ENCODE measurements at places on chromosomes 3 and 15.

DNA sequence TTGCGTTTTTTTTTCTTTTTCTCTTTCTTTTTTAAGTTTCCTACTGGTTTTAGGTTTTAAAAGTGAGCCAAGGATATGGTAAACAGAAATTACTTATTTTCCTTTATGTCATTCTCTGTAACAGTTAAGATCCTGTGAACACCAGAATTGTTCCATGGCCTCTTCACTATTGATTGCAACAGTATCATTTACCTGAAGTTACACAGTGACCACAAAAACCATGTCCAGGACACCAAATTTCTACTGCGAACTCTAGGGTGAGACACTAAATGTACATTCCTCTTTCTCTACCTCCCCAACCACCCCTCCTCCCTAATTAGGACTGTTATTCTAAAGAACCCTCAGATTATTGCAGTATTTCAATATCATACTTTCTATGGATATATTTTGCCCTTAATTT, 280.9 kb downstream of the FOXP1 start:
- no peak for DNase-seq

- no peak for DNase-seq
These were observed 90.7 kb downstream of the TMEM266 start for GRCh38 chr15:76150513-76150912.

GRCh38 chr3:31081018-31081662, 186.7 kb upstream of the GADL1 start:
- no peak for DNase-seq

DNA sequence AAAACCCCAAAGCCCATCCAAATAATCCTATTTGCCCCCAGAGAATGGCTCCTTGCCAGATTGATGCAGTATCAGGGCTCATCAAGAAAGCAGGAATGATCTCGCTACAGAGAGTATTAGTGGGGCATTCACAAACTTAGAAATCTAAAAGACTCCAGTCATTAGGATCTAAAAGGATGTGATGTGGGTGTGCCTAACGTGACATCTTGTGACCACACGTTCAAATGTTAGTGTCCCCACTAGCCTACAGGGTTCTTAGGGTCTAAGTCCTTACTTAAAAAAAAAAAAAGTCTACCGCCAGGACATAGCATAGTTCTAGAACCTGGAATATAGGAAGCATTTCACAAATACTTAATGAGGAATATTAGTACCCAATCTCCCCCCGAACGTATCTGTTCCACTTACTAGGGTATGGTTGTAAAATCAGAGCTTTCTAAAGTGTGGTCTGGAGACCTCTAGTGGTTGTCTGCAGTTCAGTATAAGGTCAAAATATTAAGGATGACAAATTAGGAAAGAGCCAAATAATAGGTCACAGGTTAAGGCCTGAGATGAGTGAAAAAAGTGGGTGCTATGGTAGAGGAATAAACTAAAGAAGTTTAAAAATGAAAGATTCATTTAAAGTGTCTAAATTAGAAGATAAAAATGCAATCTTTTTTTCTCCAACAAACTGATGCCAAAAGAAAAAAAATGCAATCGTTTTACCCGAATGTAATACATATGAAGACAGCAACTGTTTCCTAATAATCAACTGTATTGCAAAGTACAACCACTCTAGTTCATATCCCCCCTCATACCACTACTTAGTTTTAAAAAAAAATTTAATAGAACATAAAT, 4.2 kb upstream of the CHRM5 start:
- DNase-seq = no peak

DNA sequence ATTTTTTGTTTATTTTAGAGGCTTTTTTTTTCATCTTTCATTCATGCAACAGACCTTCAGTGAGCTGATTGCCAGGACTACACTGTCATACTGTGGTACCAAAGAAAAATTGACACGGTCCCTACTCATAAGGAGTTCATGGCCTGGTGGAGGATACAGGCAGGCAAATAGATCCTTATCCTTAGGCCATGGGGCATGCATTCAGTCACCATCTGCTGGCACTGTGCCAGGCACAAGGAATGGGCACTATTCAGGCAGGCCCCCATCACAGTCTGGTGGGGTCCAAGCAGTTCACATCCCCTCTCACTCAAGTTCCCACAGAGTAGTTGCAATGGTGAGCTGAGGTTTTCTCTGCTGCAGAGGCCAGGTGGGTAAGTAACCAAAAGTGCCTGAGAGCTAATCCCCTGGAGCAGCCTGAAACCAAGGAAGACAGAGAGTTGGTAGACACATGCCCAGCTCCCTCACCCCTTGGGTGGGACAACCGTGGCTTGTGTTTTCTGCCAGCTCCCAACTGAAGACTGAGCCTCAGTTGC, 17.3 kb downstream of the CISH start:
- DNase-seq = peak; percentile 76

GRCh38 chr15:92377083-92377789, 16.4 kb upstream of the ST8SIA2 start:
- DNase-seq = no peak

DNA sequence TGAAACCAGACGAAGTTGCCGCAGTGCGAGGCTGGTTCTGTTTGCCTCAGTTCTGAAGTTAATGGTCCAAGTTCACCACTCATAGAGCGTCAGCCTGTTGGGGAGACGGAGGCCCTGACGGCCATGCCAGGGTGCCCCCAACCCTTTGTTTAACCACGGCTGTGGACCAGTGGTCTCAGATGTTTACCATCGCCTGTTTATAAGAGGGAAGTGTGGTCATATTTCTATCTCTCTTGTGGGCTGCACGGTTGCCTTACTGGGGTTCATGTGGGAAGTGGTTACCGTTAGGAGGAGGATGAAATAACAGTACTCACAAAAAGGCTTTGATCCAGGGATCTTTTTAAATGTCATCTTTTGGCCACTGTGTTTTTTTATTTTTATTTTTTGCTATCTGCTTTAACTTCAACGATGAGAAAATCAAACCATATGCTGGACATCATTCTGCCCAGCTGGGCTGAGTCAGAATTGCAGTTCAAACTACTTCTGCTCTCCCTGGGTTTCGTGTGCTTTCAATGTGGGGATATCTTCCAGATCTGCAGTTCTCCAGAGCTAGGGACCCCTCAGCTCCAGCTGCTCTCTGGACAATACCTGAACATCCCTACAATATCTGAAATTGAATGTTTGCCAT, 17.8 kb downstream of the SMAD3 start:
- no peak for DNase-seq

DNA sequence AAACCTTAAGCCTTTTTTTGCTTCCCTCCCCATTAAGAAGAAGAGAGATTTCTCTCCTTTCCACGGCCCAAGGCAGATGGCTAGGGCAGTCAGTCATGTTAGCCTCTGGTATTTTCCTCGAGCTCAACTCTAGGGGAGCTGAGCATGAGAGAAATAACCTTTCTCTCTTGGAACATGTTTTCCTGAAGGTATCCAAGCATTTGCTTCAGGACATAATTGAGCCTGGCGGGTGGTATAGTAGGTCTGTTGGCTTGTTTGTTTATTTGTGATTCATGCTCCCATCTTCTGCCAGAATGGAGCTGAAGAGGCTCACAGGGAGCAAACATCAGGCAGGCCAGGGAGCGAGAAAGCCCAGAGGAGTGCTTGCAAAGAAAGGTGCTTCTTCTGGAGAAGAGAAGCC, 102.5 kb downstream of the MESD start:
- no peak for DNase-seq

GRCh38 chr3:48748754-48749153, 31.7 kb upstream of the IP6K2 start:
- DNase-seq = no peak

DNA sequence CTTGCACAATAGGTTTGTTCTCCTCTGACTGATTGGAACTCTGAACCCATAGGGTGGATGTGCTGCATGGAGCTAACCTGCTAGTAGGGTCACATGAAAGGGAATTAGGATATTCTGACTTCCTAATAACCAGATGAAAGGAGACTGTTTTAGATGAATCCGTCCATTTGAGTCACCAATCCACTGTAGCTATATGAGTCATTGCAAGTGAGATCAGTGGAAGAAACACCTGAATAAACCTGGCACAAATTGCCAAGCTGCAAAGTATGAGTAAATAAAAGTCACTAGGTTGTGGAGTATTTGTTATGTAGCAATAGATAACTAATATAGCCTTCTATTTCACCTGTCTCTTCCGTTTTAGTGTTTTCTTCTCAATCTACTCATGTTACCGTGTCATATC, 584.4 kb downstream of the PDCD6IP start:
- no peak for DNase-seq

DNA sequence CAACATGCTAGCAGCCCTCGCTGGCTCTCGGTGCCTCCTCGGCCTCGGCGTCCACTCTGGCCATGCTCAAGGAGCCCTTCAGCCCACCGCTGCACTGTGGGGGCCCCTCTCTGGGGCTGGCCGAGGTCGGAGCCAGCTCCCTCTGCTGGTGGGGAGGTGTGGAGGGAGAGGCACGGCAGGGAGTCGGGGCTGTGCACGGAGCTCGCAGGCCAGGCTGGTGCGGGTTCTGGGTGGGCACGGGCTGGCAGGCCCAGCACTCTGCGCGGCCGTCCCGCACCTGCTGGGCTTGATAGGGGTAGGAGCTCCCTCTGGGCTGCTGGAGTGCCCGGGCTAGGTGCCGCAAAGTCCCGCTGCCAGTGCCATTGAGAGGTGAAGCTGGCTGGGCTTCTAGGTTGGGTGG, 251.0 kb downstream of the SQOR start:
- no peak for DNase-seq

DNA sequence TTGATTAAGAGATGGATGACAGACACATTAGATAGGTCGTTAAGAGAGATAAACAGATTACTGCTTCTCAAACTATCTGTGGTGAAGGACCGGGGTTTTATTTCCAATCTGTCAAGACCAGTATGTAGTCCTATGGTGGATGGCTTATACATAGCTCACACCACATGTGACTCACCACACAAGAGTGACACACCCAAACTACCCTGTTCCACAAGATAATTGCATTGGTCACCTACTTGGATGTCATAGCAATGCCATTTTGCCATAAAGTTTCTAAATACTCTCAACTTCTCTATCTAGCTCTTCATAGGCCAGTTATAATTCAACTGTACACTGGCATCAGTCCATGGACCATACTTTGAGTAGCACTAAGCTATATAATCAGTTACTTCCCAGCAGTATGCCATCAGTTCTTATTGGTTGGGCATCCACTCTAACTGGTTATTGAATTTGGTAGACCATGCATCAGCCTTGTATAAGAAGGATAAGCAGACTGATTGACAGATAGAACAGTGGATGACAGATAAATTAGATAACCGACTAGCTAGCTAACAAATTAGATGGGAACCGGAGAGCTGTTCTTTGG, 11.6 kb downstream of the WWTR1 start:
- DNase-seq = no peak

DNA sequence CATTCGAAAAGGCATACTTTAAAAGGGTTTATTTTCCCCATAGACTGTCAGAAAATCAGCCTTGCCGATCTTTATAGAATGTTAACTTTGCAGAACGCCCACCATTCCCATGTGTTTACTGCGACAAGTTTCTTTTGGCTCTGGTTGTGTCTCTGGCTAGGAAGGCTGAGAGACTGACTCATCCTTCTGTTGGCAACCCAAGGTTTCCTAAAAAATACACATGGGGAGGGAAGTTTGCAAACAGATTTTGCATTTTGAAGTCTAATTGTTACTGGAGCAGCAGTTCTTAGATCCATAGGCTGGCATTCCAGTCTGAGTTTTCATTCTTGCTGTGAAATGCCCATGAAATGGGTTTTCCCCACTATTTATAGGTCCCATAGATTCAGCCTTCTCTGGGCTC, 37.9 kb upstream of the MINAR1 start:
- DNase-seq = no peak

- no peak for DNase-seq
These were observed 35.3 kb upstream of the SNRPN start for GRCh38 chr15:24919446-24919845.

GRCh38 chr15:25057574-25057973, 102.8 kb downstream of the SNRPN start:
- peak; percentile 2 for DNase-seq

- DNase-seq = no peak
These were observed 31.2 kb downstream of the STRIT1 start for GRCh38 chr3:155262295-155262694.

DNA sequence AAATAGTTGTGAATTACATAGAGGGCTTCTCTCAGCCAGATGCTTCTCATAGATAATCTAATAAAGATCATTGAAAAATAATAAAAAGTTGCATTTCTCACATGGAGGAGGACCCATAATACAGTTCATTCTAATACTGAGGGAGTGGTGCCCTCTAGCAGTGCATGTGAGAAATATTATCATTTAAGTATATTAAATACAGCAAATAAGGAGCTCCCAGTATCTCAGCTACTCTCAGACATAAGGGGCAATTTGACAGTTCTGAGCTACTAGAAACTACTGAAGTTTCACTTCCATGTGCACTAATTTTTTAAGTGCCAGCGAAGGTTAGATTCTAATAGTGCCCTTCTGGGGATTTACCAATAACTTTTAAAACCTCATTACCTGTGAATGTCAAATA, 188.3 kb downstream of the IL5RA start:
- no peak for DNase-seq

GRCh38 chr15:89646416-89647141, 8.7 kb downstream of the KIF7 start:
- DNase-seq = no peak

DNA sequence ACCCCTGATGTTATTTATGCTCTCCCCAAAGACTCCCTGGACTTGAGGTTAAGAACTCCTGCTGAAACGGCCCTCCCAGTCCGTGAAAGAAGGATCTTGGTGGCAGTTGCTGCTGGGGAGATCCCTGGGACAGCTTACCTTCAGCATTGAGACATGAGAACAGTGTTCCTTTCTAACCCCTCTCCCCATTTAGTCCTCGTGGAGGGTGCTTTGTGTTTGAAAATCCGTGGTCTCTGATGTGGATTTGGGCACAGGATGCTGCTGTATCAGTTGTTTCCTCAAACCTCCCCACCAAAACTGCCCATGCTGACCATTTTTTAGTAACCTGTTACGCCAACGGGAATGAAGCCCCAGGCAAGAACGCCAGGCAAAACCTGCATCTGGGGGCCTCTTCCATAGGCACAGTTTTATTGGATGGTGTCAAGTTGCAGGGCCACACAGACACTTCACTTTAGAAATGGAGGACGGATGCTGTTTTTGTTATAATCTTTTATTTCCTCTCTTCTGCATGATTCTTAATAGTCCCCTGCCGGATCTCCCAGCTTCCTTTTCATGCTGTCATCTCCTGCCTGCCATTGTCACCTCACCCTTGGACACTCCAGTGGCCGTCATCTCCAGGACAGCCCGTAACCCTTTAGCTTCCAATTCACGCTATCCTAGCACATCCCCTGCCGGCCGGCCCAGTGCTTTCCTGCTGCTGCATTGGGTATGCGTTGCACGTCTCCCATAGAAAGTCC, 31.7 kb upstream of the CEMIP start:
- no peak for DNase-seq

GRCh38 chr3:140453750-140454149, 224.1 kb upstream of the TRIM42 start:
- no peak for DNase-seq

DNA sequence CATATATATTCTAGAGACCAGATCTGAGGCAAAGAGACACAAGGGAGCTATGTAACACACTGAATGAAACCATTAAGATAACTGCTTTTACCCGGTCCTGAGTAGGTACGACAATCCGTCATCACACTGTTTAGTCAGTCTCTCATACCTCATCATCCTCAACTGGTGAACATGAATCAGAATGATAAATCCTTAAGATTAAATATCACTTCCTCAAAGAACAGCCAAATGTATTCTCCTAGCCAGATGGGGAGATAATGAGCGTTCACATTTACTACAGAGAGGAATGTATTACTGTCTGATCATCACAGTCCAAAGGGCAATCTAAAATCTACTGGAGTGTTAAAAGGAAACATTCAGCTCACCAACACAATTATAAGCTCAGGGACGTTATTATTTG, 319.4 kb upstream of the STAC start:
- DNase-seq = no peak
